Neural crest cell (in vitro differentiated cells): ENCODE measurements at places on chromosomes 16 and 17. TPM values are rescaled to one million over a fixed set of nuclear protein-coding genes. Genes with fewer than 3 reads are reported as not detected.
A peak's percentile ranks its signal among the peaks of the same experiment; 100 is the strongest.

GRCh38 chr17:40844671-40845107 lies 22.3 kb upstream of the KRT10 start:
- H3K27me3 ChIP-seq, result peaks cover 58% of the 10 kb centered on the region
- no peaks in the 10 kb centered on the region for H3K4me1 ChIP-seq
- no peak for DNase-seq
- H3K27ac ChIP-seq, result no peak overlapping the region
- H3K4me3 ChIP-seq, result no peak overlapping the region

DNA sequence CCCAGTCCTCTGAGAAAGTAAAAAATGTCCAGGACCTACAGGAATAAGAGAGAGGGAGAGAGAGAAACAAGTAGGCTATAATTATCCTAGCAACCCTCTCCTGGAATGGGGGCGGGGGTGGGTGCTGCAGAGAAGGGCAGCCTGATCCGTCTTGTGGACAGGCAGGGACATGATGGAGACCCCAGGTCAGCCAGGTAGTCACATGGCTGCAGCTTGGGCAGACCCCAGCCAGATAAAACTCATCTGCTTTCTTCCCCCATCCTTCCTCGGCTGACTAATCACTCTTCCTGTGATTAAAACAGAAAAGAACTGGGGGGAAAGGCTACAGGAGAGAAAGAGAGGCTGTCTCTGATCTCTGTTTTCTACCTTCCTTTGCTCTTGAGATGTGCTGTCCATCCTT lies 32.6 kb downstream of the COPZ2 start:
- H3K27ac ChIP-seq, result peak overlapping the region; percentile 98
- H3K4me1 ChIP-seq, result peaks cover 78% of the 10 kb centered on the region
- H3K4me3 ChIP-seq, result peak overlapping the region; percentile 51
- peaks cover 2% of the 10 kb centered on the region for H3K36me3 ChIP-seq

DNA sequence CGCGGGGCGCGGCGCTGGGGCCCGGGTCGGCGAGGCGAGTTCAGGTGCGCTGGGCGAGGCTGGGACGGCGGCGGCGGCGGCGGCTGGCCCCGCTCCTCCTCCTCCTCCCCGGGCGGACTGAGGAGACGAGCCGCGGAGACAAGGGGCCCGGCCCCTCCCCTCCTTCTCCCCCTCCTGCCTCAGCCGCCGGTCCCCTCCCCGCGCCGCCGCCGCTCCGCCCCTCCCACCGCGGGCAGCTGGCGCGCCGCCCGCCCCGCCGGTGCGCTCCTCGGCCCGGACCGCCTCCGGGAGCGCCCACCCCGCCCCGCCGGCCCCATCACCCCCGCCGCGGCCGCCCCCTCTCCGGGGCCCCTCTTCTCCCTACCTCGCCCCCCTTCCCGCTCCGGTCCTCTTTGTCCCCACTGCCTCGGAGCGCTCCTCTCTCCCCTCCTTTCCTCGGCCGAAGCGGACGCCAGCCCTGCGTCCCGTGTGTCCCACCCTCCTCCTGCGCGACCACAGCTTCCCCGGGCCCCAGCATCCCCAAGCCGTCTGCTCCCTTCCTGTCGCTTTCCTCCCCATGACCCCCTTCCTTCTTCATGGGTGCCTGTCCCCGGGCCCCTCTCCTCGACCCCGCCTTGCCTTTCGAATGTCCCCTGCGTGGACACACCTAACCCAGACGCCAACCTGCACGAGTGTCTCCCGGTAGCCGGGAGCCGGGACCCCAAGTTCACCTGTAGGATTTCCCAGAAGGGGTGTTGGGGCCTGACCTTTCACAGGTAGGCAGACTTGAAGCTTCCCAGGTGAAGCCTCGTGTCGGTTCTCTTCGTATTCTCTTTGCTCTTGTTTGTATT lies at the start of gene TOX3:
Gene TOX3 (minus strand): TSS at position 140 of the 830 bp plus-strand sequence. CDS start 420 bp downstream, outside the sequence.
- peak within 1 kb of the TSS; percentile 32 for H3K27ac ChIP-seq
- peak; percentile 55 for DNase-seq
- no peaks in the 10 kb centered on the region for H3K36me3 ChIP-seq
- H3K4me3 ChIP-seq, result peak within 1 kb of the TSS; percentile 96

GRCh38 chr17:53630115-53630514 lies 192.6 kb upstream of the KIF2B start:
- DNase-seq, result no peak
- peaks cover 17% of the 10 kb centered on the region for H3K4me1 ChIP-seq
- H3K4me3 ChIP-seq, result no peak overlapping the region
- no peaks in the 10 kb centered on the region for H3K36me3 ChIP-seq
- no peaks in the 10 kb centered on the region for H3K27me3 ChIP-seq
- no peak overlapping the region for H3K27ac ChIP-seq

- H3K27ac ChIP-seq, result no peak overlapping the region
- H3K27me3 ChIP-seq, result no peaks in the 10 kb centered on the region
- no peaks in the 10 kb centered on the region for H3K4me1 ChIP-seq
- DNase-seq, result no peak
- peaks cover 10% of the 10 kb centered on the region for H3K36me3 ChIP-seq
These were observed 120.2 kb upstream of the HLF start for GRCh38 chr17:55144518-55144917.

DNA sequence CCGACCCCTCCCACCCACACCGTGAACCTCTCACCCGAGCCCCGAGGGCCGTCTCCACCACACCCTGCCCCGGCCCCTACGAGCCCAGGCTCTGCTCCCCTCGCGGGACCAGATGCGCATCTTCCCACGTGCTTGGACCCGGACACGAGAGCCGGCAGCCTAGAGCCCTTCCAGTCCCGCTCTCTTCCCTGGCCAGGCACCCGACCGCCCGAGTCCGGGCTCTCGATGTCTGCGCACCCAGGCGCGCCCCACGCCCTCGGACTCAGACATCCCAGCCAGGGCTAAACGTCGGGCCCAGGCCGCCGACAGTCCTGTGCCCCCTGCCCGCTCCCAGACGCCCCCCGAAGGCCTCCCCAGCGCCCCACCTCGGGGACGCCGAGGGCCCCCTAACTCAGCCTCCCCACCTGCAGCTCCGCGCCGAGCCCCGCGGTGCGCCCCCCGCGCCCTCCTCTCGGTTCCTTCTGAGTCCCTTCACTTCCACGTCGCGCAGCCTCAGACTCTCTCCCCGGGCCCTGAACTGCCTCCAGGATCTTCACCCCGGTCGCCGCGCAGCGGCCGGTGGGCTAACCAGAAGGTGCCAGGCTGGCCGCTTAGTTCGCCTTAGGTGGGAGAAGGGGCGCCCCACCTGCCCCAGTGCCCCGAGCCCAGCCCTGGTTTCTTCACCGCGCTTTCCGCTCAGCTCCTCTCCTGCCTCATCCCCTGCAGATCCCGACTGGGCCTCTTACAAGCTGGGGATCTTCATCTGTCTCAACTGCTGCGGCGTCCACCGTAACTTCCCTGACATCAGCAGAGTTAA lies 688 bp downstream of the ADAP2 start:
- peaks cover 85% of the 10 kb centered on the region for H3K27me3 ChIP-seq
- DNase-seq, result no peak
- H3K4me1 ChIP-seq, result peaks cover 21% of the 10 kb centered on the region
- H3K36me3 ChIP-seq, result no peaks in the 10 kb centered on the region

DNA sequence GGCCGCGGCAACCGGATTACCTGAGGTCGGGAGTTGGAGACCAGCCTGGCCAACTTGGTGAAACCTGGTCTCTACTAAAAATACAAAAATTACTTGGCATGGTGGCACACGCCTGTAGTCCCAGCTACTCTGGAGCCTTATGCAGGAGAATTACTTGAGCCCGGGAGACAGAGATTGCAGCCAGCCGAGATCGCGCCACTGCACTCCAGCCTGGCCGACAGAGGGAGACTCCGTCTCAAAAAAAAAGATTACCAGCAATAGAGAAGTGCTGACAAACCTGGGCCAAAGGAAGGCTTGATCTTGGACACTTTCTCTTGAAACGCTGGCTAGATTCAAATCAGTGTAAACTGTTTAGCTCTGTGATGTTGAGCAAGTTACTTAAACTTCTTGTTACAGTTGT lies 4.3 kb downstream of the MT1H start:
- H3K27ac ChIP-seq, result no peak overlapping the region
- no peak for DNase-seq
- no peak overlapping the region for H3K4me3 ChIP-seq
- H3K4me1 ChIP-seq, result no peaks in the 10 kb centered on the region

- H3K4me1 ChIP-seq, result peaks cover under 1% of the 10 kb centered on the region
- H3K27me3 ChIP-seq, result no peaks in the 10 kb centered on the region
- no peak for DNase-seq
These were observed 17.9 kb downstream of the MYO1C start for GRCh38 chr17:1474402-1475189.

DNA sequence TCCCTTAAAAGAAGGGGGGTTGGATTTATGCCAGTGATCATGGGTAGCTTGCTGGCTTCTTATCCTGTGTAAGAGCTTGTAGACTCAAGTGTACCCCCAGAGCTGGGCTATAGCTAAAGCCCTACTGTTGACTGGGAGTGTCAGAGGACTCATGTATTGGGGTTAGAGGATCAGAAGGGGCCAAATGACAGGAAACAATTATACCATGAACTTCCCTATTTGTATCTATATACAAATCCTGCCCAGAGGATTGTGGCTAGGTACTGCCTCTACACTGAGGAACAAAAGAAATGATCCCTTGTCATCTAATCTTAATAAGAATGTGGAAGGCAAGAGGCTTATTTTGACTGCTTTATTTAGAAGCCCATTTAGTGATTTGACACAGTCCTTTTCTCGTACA lies 14.3 kb downstream of the ZP2 start:
- no peak overlapping the region for H3K27ac ChIP-seq
- H3K36me3 ChIP-seq, result no peaks in the 10 kb centered on the region
- no peak overlapping the region for H3K4me3 ChIP-seq
- no peaks in the 10 kb centered on the region for H3K4me1 ChIP-seq
- peaks cover 51% of the 10 kb centered on the region for H3K27me3 ChIP-seq

GRCh38 chr16:72247821-72248253 lies 75.9 kb upstream of the PMFBP1 start:
- H3K36me3 ChIP-seq, result no peaks in the 10 kb centered on the region
- DNase-seq, result no peak
- H3K27ac ChIP-seq, result no peak overlapping the region

GRCh38 chr17:15967706-15968399 lies 22.9 kb downstream of the ADORA2B start:
- no peak for DNase-seq
- no peak overlapping the region for H3K4me3 ChIP-seq
- peaks cover 24% of the 10 kb centered on the region for H3K4me1 ChIP-seq
- H3K36me3 ChIP-seq, result no peaks in the 10 kb centered on the region
- no peaks in the 10 kb centered on the region for H3K27me3 ChIP-seq
- no peak overlapping the region for H3K27ac ChIP-seq

- peak overlapping the region; percentile 19 for H3K27ac ChIP-seq
- DNase-seq, result no peak
- H3K4me3 ChIP-seq, result no peak overlapping the region
- no peaks in the 10 kb centered on the region for H3K27me3 ChIP-seq
These were observed 6.9 kb upstream of the SLC7A6 start for GRCh38 chr16:68257251-68257905.

GRCh38 chr17:51948128-51948527 lies 210.4 kb downstream of the CA10 start:
- no peaks in the 10 kb centered on the region for H3K36me3 ChIP-seq
- H3K27ac ChIP-seq, result no peak overlapping the region
- peaks cover 22% of the 10 kb centered on the region for H3K27me3 ChIP-seq

DNA sequence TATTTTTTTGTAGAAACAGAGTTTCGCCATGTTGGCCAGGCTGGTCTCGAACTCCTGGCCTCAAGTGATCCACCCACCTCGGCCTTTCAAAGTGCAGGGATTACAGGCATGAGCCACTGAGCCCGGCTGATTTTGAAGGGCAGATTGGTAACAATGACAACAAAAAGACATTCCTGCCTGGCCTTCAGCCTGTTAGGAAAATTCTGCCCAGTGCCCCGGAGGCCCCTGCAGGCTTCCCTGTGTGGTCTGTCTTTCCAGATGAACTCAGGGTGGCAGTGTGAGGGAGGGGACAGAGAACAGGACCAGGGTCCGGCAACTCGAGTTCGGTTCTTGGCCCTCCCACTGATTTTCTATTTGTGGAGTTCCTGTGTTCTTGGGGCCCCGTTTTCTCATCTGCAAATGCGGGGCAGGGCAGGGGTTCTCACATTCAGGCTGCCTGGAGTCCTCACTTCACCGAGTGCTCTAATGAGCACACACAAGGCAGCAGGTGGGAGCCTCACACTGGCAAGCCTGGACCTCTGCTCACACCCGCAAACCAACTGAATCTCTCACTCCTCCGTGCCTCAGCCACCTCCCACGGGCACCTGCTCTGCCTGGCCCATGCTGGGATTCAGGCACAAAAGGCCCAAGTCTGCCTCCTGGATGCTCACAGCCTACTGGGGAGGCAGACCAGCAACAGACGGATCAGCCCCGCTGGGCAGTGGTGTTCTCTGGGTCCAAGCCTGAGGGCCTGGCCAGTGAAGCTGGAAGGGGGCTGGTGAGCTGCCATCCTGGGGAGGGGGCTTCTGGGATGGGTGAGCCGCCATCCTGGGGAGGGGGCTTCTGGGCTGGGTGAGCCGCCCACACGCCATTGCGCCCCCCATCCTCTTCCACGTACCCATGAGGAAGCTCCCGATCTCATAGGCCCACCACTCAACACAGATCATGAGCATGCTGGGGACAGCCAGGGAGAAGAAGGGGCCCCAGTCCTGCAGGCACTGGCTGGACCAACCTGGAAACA lies 10.3 kb downstream of the SLC47A2 start:
- no peak for DNase-seq
- H3K4me1 ChIP-seq, result peaks cover 30% of the 10 kb centered on the region
- H3K27ac ChIP-seq, result no peak overlapping the region
- H3K36me3 ChIP-seq, result no peaks in the 10 kb centered on the region
- H3K4me3 ChIP-seq, result no peak overlapping the region

KRT36 gene
- total RNA-seq, result not detected in 2 replicates

KRTAP9-8 gene
- total RNA-seq, result not detected in 2 replicates

MT1G gene
- total RNA-seq, result not detected in 2 replicates

UNC13D gene
- total RNA-seq, result 1.1 and 3.1 TPM in 2 replicates

CHRNE gene
- total RNA-seq, result 0.21 TPM in 1 of 2 replicates, not detected in the other

PLXDC1 gene
- 0.28 and 0.84 TPM in 2 replicates for total RNA-seq

TAT gene
- not detected in 2 replicates for total RNA-seq
